ENCODE measurements at places on chromosomes 2 and 18.

- no peak for DNase-seq
Observed at GRCh38 chr2:7377916-7378569, 460.8 kb downstream of the RNF144A start.

GRCh38 chr2:28653892-28654662, 97.6 kb upstream of the PPP1CB start:
- DNase-seq: no peak

- DNase-seq: no peak
Observed at GRCh38 chr2:235027558-235028214, 75.9 kb downstream of the SH3BP4 start.

- DNase-seq: no peak
Observed at GRCh38 chr2:217418544-217418943, 558.7 kb upstream of the TNP1 start.

GRCh38 chr2:64189586-64189985, 45.4 kb upstream of the PELI1 start:
- no peak for DNase-seq

DNA sequence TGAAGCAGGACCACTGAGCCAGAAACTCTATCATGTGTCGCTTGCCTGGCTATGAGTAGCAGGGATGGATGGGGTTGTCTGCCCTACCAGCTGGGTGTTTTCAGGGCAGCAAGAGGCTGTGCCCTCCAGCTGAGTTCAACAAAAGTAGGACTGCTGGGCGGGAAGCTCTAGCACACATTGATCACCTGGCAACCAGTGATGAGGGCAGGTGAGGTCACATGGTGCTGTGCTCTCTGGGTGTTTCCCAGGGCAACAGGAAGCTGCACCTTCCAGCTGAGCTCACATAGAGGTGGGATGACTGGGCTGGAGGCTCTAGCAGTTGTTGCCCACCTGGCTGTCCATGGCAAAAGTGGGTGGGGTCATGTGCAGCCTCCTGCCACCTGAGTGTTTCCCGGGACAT, 487.3 kb upstream of the VWC2L start:
- no peak for DNase-seq

DNA sequence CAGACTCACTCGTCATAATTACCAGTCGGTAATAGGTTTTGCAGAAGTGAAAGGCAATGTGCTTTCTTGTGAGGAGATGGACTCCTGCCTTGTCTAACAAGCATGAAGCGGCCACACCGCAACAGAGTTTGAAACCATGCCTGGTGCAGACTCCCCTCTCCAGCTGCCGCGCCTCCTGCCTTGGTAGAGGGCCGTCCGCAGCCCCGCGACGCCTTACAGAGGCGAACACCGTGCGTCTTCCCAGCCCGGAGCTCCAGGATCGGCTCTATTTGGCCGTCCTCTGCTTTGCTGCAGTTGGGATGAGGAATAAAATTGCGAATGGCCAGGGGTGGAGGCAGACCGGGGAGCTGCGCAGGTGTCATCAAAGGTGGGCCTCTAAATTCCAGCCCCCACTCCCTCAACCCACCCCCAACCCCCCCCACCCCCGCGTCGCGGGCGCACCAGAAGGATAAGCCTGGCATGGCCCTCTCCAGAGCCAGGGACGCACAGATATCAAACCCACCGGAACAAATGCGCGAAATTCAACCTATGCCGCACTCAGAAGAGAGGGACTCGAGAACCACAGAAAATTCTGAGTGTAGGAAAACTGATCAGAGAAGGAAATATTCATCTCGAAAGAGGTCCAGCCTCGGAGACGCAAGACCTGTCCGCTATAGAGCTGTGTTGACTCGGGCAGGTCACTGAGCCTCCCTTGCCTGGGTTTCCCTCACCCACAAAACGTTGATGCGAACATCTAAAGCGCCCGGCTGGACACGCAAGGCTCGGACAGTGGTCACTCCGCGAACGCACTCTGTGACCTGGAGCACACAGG, 1.1 kb downstream of the TRABD2A start:
- DNase-seq: no peak

GRCh38 chr2:26917135-26917836, 53.2 kb upstream of the MAPRE3 start:
- no peak for DNase-seq

- DNase-seq: peak; percentile 2
Observed at GRCh38 chr2:137865954-137866540, 98.2 kb upstream of the HNMT start.

DNA sequence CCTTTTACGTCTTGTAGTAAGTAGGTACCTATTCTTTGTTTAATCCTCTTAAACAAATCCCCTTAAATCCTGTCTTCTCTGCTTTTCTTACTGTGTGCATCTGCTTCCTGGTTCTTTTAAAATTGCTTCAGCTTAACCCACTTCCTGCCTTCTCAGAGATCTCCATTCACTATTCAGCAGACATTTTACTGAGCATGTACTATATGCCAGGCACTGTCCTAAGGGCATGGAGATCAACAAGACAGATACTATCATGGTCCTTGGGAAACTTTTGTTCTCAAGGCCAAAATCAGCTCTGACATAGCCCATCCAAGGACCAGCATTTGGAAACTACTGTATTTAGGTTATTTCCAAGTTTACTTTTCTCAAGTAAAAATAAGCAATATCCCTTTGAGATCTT, 227.5 kb downstream of the TPGS2 start:
- no peak for DNase-seq

DNA sequence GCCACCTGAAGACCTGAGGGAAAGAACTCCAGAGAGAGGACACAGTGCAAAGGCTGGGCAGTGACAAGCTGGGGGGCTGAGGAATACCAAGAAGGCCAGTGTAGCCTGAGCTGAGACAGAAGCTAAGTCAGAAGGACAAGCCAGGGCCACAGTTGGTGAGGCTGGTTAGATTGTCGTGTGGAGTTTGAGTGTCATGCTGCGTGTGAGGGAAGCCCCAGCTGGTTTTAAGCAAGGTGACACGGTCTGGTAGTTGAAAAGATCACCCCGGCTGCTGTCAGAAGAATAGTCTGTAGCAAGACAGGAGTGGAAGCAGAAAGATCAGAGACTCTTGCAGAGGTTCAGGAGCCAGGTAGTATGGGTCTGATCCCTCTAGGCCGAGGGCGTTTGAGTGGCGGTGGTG, 50.6 kb upstream of the RMDN2 start:
- no peak for DNase-seq

GRCh38 chr2:1976112-1976511, 231.8 kb upstream of the PXDN start:
- no peak for DNase-seq

DNA sequence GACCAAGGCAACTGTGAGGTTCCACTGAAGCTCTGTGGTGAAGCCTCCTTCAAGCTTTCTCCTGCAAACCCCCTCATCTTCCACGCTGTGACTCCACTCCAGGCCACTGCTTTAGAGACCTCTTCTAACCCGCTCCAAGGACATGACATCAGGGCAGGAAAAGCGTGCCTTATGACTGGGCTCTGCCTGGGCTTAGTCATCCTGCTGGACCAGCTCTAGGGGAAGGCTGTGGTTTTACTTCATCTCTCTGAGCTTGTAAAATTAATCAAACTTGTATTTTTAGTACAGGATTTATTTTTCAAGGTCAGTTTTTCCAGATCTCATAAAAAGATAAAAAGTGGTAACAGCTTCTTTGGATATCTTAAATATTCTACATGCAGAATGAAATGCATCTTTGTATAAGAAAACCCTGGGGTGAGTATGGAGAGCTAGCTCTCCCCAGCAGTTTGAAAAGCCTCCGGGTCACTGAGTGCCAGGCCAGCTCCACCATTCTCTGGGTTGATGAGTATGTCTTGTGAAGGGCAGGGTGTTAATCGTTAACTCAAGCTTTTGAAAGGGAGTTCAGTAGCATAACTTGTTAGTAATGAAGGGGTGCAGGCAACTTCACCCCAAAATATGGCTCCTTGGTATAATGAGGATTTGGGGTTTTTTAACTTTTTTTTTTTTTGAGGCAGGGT, 33.1 kb upstream of the YPEL5 start:
- no peak for DNase-seq

GRCh38 chr18:7646174-7646886, 79.2 kb downstream of the PTPRM start:
- DNase-seq: no peak

DNA sequence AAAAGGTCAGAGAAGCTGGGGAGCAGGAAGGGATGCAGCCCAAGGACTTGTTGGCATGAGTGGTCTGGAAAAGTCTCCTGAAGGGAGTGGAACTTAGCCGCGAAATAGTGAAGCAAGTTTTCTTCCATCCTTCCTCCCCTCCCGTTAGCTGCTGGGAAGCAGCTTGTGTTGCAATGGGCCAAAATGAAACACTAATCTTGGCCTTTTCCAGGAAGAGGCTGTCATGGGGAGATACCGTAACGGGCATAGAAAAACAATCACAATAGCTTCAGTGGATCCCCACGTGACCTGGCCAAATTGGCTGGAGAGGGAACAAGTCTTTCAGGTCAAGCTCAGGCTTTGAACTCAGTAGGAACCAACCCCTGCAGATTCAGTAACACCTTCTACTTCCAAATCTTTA, 49.3 kb downstream of the SEMA4F start:
- no peak for DNase-seq

DNA sequence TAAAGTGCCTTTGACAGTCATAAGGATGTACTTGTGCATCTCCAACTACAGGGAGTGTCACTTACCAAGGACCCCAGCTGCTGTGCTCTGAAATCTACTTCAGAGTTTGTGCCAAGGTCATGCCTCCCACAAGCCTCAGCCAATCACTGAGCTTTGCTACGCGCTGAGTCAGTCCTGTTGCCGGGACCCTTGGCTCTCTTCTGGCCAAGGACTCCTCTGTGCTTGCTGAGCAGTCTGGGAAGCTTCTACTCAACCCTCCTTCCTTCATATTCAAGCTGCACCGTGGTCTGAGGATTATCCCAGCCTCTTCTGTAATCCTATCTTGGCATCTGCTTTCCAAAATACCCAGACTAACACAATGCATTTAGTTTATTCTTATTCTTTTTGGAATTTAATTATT, 398.9 kb upstream of the FANCL start:
- no peak for DNase-seq

DNA sequence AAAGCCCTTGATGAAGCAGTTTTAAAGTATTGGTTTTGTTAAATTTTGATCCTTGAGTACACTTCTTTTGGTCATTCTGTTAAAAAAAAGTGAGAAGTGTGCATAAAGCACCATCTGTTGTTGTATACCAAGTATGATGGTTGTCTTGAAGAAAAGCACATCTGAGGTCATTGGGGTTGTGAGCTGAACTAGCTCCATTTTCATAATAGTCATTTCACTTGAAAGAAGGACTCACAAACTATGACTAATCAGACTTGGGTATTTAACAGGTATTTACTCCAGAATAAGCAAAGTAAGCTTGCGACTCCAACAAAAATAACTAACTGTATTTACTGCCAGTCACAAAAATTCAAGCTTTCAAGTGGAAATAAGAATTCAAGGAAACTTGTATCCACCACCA, 35.1 kb downstream of the CHN1 start:
- DNase-seq: no peak

DNA sequence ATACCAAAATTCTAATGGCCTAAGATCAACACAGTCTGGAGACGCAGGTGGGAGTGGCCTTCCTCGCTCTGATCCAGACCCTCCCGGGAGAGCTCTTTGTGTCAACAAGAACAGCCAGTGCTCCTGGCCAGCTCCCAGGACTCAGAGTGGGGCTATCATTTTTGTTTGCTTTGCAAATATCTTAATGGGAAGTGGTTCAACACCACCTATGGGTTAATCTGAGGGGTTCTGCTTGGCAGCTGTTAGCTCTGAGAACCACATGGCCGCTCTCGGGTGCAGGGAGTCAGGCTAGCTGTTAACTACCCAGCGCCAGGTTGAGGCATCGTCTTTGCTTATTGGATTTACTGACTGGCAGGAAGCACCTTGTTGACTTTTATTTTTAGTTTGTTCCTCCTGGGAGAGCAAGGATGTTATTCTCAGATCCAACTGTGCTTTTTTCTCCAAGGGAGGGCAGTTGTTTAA, 184.8 kb upstream of the SP5 start:
- no peak for DNase-seq

DNA sequence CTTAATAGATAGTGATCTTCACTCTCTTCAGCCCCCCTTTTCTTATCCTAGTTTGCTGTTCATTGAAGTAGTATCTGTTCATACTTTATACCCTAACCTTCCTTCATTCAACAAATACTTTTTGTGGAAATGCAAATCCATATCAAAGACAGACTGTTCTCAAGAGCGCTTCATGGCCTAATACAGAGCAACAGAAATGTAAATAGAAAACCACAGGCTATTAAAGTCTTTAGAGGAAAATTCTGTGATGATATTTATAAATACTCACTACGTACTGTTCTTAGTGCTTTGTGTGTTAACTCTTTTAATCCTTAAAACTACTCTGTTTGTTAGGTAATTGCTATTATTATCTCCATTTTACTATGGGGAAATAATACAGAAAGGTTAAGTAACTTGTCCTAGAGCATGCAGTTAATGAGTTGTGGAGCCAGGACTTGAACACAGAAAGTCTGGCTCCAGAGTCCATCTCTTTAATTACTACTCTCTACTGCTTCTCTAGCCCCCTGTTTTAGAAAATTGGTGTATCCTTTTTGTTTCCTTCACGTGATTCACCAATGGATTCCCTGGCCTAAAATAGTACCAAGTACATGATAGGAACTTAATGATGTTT, 2.9 kb downstream of the MDH1 start:
- DNase-seq: no peak

- DNase-seq: no peak
Observed at GRCh38 chr2:45634223-45634622, 17.3 kb upstream of the PRKCE start.

DNA sequence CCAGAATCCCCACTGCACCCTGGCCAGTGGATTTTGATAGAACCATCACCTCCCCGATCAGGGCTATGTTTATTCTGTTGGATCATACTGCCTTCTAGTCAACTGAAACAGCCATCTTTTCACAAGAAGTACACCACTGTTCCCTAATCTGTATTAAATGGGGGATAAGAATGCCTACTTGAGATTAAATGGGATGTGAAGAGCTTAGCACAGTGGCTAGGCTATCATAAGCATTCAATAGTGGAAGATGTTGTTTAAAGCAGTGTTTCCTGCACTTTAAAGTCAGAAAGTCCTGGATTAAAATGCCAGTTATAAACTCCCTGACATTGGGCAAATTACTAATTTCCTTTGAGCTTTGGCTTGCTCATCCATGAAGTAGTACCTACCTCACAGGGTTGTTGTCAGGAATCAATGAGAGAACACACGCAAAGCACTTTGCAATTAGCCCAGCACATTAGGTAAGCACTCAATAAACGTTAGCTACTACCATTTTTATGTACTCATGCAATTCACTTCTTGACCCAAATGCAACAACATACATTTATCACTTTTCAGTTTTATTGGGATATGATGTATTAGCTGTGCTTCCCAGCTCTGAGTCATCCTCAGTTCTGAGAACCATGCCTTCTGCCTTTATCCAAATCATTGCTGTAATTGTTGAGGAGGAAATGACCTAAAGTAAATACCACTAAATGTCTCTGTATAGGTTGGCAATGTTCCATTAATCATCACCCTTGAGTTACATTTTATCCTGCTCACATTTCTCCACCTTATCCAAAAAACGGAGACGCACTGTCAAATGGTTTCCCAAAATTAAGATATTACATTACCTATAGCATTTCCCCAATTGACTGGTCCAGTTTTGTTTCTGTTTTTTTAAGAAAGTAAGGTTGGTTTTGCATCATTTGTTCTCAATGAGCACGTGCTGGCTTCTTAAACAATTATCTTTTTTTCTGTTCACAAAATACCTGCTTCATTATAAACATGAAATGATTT, 2.1 kb downstream of the TMEM247 start:
- DNase-seq: no peak

Data from activated effector memory CD4-positive, alpha-beta T cell treated with Interleukin-2 at 50 U/mL for 16 hours (primary cell).